ENCODE measurements at places on chromosomes 4 and X.

GRCh38 chr4:153211986-153212728 is 7.9 kb downstream of the TRIM2 start:
- DNase-seq, result no peak

DNA sequence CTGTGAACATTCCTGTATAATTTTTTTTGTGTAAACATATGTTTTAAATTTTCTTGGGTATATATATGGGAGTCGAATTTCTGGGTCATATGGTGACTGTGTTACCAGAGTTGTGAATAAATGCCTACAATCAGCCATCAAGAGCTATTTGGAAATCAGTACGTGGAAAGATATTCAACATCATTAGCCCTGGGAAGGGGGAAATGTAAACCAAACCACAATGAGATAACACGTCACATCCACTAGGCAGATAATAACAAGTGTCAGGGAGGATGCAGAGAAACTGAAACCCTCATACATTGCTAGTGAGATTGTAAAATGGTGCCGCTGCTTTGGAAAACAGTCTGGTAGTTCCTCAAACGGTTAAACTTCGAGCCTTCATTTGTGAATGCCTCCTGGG is 43.9 kb downstream of the LUZP4 start:
- no peak for DNase-seq

DNA sequence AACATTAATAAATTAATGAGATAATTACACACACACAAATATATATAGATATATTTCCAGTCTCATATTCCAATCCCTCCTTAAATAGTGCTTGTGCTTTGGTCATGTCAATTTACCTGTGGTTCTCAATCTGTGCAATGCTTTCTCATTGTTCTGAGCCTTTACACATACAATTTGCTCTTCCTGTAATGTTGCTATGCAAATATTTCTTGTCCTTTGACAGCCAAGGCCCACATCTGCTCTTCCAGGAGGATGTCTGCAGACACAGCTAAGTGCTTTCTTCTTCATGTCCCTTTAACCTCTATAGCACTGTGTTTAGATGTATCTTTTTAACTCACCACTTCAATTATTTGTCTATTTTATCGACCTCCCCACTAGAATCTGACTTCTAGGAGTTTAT is 67.3 kb upstream of the RAPGEF2 start:
- DNase-seq, result no peak

DNA sequence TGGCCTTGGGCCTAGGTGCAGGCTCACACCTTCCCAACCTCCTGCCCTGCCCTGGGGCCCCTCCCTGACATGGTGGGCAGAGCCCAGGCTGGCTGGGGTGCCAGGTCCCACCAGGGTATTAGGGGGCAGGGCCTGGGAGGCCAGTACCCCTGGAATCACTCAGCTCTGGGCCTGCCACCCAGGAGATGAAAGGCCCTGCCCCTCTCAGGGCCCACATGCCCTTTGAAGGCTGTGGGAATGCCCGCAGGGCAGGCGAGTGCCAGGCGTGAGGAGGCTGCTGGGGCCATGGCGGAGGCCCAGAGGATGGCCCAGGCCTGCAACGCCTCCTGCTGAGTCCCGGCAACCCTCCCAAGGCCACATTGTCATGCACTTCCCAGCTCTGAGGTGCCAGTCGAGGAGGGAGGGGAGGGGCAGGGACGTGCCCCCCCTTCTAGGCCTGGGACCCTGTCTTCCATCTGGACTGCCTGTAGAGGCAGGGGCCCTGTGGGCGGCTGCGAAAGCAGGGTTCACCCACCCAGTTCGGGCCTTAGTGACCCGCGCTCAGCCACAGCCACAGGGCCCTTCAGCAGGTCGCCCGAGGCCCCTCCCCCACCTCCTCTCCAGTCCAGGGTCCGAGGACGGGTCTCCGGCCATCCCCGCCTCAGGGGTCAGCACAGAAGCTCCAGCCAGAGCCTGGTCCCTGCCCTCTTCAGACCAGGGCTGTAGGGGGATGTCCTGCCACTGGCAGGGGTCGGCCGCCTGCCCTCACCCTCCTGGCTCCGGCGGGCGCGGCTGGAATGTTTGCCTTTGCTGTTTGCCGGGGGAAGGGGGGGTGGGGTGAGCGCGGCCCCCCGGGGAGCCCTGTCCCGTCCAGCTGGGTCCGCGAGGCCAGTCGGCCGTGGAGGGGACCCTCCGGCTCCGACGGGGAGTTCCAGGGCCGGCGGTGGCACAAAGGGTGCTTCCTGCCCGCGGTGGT is 26.7 kb upstream of the FGFR3 start:
- no peak for DNase-seq

DNA sequence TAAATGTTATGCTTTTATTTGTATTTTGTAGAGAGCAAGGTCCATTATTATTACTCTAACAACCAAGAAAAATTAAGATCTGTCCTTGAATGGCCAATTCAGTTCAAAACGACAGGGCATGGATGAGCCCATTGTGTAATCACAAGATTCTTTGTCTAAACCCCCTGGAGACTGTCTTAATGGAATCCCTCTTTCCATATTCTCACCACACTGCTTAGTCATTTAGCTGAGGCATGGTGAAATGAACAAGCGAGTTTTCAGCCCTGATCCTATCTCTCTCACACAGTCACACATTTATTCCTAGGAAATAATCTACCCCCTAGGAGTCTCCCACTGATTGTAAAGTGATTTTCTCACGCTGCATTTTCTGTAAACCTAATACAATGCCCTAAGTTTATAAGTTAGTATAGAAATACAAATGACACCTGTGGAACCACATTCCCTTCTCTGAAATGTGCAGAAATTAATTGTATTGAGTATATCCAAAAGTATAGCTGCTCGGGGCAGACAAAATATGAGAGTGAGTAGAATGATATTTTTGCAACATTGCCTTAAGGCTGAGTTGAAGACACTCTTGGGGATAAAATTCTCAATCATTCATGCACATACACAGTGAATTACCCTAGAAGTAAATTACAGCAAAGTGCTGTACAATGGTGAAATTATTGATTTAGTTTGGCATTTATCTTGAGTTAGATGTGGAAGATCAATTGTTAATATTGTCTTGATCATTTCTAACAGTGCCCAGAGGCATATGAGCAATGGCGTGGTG is 119.7 kb upstream of the PCDH7 start:
- no peak for DNase-seq

DNA sequence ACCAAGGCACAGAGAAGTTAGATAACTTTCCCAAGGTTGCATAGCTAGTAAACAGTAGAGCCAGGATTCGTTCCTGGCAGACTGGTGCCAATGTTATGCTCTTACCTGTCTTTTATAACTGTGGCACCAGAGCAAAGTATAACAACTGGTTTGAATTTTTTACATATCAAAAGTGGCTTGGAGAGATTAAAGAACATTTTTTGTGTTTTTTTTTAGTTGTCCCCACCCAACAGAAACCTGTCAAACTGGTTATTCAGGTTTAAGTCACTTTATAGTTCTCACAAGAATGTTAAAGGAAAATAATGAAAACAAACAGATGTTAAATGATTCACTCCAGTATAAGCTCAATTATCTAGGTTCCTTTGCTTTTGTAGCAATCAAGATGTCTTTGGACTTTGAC is 15.6 kb upstream of the FAM47E start:
- no peak for DNase-seq

DNA sequence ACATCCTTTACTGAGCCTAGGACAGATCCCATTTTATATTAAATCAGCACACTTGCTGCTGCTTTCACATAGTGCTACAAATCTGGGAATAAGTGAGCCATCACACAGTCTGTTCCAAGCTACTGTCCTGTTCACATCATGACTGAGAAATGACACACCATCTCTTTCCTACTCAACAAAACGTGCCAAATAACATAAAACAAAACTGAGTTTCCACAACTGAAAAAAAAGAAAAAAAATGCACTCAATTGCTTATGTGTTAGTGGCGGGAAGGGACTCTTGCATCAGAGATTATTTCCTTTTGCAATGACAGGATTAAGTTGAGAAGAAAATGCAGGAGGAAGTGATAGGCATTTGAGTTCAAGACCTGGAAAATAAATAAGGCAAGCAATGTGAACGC is 109.0 kb downstream of the SHROOM4 start:
- no peak for DNase-seq

- DNase-seq, result no peak
Measured at GRCh38 chrX:71629467-71629866, 11.2 kb upstream of the CXCR3 start.

DNA sequence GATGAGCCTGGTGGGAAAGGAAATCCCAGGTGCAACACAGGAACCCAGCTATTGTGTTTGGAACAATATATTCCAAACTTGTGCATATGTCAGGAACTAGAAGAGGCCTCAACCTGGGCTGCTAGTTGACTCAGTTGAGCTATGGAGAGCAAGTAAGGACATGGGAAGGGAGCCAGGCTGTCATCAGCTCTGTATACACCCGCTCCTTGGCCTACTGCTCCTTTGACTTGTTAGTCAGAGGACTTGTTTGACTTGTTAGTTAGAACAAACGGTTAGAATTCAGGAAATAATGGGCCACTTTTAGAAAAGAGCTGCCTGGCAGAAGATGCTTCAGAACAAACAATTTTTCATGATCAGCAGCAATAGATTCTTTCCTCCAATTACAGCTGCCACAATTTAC is 76.4 kb downstream of the CBLL2 start:
- DNase-seq, result no peak

GRCh38 chr4:164204434-164204833 is 549.5 kb upstream of the SMIM31 start:
- DNase-seq, result no peak

GRCh38 chr4:94349193-94349592 is 6.6 kb upstream of the HPGDS start:
- DNase-seq, result no peak

DNA sequence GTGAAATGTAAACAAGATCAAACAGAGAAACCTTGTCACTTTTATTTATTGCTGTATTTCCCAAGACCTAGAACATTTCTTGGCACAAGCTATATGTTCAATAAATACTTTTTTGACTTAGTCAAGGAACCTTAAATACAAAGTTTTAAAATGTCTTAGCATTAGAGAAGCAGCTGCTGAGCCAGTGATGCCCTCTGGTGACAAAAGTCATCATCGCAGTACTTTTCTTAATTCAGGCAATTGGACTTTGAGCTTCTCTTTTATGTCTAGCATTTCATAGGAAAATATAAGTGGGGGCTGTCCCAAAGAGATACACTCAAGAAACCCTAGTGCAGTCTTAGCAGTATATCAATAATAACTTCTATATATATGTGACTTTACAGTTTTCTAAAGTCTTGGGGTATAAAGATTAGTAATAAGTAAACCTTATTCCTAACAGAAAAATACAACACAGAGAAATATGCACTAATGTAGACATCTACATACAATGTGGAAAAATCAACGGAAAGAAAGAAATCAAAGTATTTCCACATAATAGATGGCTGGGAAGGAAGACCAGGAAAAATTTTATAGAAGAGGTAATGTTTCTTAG is 118.4 kb downstream of the DTHD1 start:
- peak; percentile 16 for DNase-seq

DNA sequence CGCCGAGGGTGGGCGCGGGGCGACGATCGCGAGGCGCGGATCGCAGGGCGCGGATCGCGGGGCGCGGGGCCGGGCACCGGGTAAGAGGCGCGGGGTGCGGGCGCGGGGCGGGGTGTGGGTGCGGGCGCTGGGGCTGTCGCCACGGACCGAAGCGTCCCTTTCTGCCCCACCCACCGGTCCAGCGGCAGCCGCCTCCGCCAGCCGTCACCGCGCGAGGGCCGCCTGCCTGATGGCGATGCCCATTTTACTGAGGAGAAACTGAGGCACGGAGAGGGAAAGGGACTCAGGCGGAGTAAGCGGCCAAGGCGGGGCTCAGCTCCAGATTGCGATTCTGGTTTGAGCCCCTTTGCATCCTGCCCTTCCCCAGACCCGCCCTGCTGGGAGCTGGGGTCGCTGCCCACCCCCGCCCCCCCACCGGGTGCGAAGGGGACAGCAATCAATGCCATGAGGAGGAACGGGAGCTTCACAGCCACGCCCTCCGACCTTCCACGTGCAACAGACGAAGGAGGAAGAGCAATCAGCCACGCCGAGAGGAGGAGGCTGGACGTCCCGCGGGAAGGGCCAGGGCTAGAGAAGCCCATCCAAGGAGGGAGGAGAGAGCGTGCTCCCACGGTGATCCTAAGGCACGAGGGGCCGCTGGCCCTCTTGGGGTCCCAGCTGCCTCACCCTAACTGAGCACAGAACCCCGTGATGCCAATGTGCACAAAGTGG is 10.9 kb upstream of the MAN2B2 start:
- no peak for DNase-seq

DNA sequence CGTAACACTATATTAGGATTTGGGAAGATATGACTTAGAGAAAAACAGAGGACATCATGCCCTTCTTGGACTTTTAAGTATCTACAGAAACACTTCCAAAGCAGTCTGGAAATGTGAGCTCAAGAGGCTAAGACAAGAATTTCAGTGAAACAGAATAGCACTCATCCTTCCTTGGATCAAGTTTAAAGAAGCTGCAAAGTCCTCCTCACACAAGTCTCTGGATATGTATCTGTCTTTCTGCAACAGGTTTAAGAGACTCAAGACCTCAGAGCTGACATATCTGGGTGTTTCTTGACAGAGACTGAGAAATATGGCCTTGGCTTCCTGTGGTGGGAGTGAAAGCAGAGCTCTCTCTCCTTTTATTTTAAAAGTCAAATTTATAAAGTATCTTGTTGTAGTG is 82.5 kb upstream of the GIMD1 start:
- no peak for DNase-seq

DNA sequence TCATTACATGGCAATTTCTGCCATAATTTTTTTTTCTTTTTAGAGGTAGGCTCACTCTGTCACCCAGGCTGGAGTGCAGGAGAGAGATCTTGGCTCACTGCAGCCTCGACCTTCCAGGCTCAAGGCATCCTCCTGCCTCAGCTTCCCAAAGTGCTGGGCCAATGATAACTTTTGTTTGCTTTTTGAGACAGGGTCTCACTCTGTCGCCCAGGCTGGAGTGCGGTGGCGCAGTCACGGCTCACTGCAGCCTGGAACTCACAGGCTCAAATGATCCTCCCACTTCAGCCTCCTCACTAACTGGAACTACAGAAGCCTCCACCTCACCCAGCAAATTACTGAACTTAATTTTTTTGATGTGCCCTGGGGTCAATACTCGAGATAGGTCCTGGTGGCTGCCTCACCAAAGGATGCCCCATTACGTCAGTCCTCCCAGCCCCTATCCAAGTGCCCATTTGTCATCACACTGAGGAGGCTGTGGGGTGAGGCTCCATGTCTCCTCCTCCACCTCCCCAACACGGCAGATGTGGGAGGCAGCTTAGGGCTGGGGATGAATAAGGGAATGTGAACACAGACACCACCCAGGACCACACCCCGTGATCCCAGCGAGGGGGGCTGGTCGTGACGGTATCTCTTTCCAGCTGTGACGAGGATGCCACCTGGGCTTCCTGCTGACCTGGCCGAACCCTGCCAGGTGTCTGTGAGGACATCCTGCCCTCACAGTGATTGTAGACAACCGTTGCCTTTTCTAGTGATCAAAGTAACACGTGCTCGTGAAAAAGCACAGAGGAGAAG is 12.4 kb upstream of the NKX1-1 start:
- no peak for DNase-seq

- DNase-seq, result no peak
Measured at GRCh38 chrX:50168241-50168687, 32.5 kb downstream of the AKAP4 start.

DNA sequence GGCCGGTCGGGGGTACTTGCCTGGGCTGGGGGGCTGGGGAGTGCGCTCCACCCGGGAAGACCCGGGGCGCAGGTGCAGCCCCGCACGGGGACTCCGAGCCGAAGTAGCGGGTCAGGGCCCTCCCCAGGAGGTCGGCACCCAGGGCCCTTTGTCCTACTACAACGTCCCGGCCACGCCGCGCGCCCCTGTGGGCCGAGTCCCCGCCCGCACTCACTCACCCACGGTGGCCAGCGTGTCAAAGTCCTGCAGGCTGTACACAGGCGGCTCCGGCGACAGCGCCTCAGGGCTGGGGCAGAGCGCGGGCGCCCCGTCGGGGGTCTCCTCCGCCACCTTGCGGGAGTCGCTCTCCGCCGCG is 602 bp downstream of the PRKX start:
- DNase-seq, result no peak
